Uterus (tissue), 4 donors: ENCODE measurements at places on chromosomes 7 and 10. TPM values are rescaled to one million over a fixed set of nuclear protein-coding genes. Genes with fewer than 3 reads are reported as not detected.

DNA sequence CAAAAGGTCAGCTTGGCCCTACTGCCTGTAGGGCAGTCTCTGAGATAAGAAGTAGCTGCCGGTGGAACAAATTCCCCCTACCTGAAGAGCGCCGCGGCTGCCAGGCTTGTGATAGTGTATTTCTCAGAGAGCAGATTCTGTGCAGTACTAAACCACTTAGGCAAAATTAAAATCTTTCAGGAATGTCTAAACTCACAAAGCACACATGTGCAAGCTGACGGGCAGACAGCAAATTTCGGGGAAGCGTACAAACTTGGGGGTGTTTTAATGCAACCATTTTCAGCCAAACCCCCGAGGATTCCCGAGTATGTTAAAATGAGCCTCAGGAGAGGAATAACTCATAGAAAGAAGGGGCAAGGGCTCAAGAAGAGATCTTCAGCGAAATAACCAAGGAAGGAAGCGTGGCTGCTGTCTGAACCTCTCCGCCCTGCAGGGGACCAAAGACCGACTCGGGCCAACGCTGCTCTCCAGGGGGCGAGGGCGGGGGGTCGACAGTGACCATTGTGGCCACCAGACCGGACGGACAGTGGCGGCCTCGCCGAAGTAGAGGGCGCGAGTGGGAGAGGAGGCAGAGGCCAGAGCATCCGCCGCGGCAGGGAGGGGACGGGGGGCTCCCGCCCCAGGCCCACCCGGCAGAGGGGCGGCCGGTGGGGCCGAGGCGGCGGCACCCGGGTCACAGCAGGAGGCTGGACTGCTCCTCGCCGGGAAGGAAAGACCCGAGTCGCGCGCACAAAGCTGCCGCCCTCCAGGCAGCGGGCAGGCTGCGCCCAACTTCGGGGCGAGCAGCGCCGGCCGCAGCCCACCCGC is 819 bp downstream of the HYCC1 start:
- peak; percentile 26 for DNase-seq

DNA sequence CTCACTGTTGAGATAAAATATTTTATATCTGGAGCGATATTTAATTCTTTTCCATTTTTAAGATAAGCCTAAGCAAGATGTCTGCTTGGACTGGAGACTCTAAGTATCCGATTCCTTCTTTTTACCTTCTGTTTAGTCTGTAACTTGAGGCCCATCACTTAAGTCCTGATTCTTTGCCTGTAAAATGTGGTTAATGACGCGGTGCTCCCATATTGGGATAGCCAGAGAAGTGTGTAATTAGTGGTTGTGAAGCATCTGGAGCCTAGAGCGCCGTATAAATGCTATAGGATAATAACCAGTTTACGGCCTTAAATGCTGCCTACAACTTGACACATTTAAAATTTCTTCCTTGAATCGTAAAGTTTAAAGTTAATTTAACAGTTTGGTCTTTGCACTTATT is 132.9 kb downstream of the CHN2 start:
- no peak for DNase-seq

GRCh38 chr7:6423942-6424701 is 23.6 kb downstream of the DAGLB start:
- no peak for DNase-seq

- no peak for DNase-seq
These were observed 10.7 kb downstream of the CBLL1 start for GRCh38 chr7:107754642-107755041.

- DNase-seq: no peak
These were observed 85.6 kb upstream of the MTPN start for GRCh38 chr7:136062625-136063325.

DNA sequence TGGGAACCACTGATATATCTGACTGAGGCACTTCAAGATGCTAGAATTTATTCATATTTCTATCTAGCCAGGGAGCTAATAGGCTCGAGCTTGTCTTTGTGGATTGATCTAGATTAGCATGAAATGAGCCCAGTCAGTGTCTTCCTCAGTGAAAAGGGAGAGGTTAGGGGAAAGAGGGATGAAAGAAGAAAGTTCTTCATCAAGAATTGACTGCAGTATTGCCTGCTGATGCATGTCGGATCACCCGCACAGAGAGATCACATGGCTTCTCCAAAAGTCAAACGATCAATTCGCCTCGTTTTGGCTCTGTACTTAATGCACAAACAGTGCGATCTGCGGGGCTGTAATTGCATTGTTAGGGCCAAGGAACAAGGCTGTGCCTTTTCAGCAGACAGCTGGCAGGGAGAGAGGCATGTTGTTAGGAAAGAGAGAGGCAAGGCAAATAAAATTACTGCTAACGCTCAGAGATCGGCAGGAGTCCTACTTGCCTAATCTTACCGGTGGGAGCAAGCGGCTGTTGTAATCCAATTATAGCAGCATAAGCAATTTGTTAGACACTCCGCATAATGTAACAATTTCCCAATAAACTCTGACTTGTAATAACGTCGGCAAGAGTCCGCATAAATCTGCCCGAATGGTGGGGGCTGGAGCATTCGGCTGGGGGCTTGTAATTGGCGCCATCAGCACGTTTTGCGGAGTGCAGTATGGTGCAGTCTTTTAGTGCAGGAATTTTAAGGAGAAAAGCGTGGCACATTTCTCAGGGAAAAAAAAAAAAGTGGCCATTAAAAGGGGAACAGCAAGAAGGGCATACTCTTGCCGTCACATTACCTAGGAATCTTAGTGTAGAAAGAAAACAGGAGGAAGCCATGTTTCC is 102.1 kb downstream of the POLL start:
- DNase-seq: peak; percentile 57

PLAU gene
- total RNA-seq: 1.8 TPM

CRHR2 gene
- not detected for total RNA-seq

DNA sequence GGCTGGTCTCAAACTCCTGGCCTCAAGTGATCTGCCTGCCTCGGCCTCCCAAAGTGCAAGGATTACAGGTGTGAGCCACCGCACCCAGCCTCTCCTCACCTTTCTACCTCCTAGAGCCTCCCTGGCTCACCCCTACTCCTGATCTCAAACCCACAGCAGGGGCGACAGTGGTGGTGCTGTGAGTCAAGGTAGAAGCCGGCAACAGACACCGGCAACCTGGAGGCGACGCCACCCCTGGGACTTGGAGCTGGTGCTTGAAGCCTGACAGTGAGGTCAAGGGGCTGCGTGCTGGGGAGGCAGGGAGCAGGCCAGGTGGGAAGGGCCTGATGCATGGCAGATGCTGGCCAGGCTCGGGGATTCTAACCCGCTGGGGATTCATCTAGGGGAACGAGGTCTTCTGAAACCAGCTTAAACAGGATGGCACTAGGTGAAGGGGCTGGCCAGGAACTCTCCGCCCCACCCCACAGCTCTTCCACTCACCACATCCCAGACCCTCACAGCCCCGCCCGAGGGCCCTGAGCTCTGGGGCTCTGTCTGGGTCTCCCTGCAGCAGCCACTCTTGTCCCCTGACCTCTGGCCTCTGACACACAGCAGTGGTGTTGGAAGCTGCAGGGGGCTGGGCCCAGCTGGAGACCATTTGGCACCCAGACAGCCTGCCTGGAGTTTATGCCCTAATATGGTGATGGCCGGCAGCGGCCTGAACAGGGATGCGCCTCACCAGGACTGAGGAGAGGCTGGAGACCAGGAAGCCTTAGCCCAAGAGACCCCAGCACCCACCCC is 16.4 kb downstream of the KCNH2 start:
- peak; percentile 78 for DNase-seq

DNA sequence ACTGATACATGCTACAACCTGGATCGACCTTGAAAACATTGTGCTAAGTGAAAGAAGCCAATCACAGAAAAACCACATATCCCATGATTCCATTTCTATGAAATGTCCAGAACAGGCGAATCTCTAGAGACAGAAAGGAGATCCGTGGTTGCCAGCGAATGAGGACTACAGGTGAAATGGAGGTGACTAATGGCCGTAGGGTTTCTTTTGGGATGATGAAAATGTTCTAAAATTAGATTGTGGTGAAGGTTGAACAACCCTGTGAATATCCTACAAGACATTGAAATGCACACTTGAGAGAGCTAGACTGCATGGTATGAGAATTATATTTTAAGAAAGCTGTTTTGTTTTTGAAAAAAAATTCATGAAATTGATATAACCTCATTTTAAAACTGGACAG is 188.5 kb upstream of the PLXNA4 start:
- no peak for DNase-seq

ADAM12 gene
- under 0.01 TPM for total RNA-seq

- no peak for DNase-seq
These were observed 111.9 kb downstream of the ZMIZ1 start for GRCh38 chr10:79180414-79181221.

GRCh38 chr10:88114368-88114767 is 250.9 kb downstream of the PTEN start:
- DNase-seq: peak; percentile 19

GRCh38 chr7:80482950-80483349 is 28.9 kb downstream of the GNAT3 start:
- DNase-seq: no peak

ACADSB gene
- total RNA-seq: 19.4 TPM

GRCh38 chr10:78059906-78060702 is 26.4 kb downstream of the RPS24 start:
- no peak for DNase-seq
